ENCODE measurements at places on chromosomes 3 and 15.

GRCh38 chr15:78317145-78317836 lies 17.9 kb upstream of the SKIC8 start:
- DNase-seq, result no peak

DNA sequence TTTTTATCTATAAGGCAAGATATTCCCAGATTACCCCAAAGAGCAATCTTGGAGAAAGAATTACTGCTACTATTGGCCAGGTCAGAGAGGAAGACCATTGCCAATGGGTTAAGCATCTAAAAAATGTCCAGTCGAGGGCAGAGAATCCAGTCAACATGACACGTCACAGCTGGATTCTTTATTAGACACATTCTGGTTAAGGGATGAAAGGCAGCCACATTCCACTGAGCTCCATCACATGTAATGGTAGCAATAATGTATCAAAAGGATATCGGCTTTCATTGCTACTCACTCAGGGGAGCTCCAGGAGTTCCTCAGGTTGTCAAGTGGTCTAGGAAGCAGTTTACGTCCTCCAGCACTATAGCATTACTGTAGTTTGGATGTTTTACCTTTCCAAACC lies 421.1 kb downstream of the PLOD2 start:
- no peak for DNase-seq

- no peak for DNase-seq
These were observed 29.7 kb downstream of the PLXND1 start for GRCh38 chr3:129576514-129577352.

- DNase-seq, result no peak
These were observed 37.5 kb downstream of the CD86 start for GRCh38 chr3:122092460-122093165.

DNA sequence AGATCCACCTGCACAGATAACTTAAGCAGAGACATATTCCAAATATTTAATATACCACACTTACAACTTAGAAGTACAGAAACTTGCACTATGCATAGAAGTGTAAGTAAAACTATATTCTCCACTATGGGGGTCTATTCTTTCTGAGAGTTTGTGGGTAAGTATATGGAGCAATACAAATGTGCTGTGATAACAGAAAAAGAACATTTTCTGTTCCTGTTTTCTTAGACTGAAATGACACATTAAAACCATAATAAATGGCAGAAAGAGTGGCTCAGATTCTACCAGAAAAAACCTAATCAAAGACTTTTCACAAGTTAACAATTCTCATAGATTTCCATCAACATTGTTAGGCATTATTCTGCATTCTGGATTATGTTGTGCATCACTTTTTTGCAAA lies 96.6 kb upstream of the WNT7A start:
- no peak for DNase-seq

DNA sequence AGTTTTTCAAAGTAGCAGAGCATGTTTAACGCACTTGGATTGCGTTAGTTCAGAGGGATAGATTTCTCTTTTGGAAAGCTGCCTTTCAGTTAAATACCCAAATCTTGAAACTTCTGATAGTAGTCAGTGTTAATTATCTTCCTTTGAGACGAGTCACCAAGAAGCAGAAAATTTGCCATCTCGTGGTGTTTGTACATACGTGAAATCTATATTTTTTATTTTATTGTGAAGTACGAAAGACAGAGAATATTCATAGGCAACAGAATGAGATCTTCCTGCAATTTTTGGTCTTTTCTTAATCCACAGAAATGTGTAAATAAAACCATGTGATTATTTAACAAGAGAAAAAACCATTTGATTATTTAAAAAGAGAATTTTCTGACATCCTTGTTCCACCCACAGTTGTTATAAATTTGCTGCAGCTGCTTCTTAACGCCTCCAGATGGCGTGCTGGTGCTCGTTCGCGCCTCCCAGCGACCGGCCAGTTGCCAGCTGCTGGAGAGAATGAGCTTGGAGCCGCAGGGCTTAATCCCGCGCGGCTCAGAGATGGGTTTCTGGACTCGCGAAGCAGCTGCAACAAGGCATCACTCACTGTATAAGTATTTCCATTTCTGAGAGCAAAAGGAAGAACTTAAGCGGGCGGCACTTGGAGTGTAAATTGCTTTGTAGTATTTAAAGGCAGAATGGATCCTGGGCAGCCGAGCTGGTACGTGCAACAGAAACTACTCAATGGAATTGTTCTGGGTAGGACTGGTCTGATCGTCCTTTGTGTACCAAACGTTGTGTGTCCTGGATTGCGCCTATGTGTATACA lies 10.5 kb upstream of the SLITRK3 start:
- no peak for DNase-seq

DNA sequence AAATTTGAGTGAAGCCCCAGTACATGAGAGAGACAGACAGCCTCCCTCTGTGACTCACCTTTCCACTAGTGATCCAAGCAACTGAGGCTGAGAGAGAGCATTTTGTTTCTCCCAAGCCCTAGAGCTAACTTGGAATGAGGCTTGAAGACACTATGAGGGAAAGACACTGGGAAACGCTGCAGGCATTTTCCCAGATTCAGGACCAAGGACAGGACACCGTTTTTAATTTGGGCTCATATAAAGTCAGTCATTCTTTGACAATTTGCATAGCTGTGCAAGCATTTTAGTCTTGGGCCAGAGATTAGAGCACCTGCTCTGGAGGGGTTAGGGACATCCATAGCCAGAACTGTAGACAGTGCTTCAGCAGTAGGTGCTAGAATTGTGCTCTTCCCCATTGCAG lies 249.0 kb downstream of the AGBL1 start:
- no peak for DNase-seq

DNA sequence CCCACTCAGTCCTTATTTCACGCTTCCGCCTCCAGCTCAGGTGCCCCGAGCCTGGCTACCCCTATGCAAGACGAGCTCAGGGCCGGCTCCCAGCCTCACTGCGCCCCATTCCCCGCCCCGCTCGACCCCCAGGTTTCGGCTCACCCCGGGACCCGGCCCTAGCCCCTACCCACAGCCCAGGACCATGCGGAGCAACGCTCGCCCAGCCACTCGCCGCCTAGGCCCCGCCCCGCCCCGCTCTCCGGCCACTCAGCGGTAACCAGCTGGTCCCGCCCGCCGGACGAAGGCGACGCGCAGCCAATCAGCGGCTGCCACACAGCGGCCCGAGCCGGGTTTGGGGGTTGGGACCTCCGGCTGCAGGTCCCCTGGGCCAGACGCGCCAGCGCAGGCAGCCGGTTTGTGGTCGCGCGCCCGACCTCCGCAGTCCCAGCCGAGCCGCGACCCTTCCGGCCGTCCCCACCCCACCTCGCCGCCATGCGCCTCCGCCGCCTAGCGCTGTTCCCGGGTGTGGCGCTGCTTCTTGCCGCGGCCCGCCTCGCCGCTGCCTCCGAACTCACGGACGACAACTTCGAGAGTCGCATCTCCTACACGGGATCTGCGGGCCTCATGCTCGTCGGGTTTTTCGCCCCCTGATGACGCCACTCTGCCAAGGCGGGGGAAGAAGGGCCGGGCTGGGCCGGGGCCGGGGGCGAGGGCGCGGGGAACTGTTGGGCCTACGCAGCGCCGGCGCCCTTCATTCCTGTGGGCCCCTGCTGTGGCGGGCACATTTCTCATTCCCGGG lies at the start of gene CATSPER2:
Gene CATSPER2, minus strand, starts transcription at position 196 of the 781 bp plus-strand sequence. CDS start 783 bp downstream, outside the sequence.
- no peak for DNase-seq

GRCh38 chr15:60585743-60586708 lies 107.1 kb upstream of the ICE2 start:
- DNase-seq, result no peak

GRCh38 chr3:122003606-122004005 lies 18.4 kb downstream of the ILDR1 start:
- DNase-seq, result no peak

- DNase-seq, result no peak
These were observed 494.5 kb downstream of the DIPK2A start for GRCh38 chr3:144466114-144466513.

DNA sequence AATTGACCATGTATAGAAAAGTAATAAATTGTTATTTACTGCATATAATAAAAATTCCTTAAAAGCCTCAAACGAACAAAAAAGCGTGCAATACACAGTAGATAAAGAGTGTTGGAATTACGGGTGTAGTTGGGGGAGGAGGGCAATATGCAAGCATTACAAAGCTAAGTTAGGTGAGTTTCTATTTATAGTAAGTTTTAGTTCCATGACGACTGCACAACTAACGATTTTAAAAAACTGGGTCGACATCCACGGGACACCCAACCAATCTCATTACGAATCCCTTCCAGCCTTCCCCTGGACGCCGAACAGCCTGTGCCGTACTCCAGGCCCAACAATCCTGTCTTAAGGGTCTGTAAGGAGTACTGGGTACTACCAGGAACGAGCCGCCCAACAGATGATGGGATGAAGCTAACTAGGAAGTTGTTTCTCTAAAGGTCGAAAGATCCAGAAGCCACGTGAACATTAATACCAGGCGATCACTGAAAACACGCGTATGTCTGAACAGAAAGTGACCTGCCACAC lies 677 bp downstream of the POLQ start:
- DNase-seq, result no peak

GRCh38 chr15:85010386-85011159 lies 28.9 kb downstream of the PDE8A start:
- DNase-seq, result no peak

GRCh38 chr3:149830902-149831301 lies 17.9 kb downstream of the RNF13 start:
- no peak for DNase-seq

Measured in D721Med (cell line).